ENCODE measurements at places on chromosomes 5 and 9. TPM values are rescaled to one million over a fixed set of nuclear protein-coding genes. Genes with fewer than 3 reads are reported as not detected.

DNA sequence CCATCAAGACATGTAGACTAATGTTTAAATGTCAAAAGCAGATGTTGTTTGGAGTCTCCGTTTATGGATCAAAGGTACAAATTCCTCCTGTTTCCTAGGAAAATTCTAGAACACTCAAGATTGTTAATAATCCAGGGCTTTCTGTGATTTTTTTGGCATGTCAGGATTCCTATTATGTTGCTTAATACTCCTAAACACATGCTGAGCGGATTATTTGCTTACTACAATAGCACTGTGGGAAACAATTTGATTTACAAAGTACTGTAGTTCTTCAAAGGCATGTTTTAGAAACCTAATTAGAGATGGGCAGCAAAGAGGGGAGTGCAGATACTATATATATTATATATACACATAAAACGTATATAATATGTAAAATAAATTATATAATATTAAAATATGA is 19.0 kb upstream of the SCAMP1 start:
- DNase-seq: no peak

The SMC2 gene
- 3.5 TPM for total RNA-seq

The RABL6 gene
- total RNA-seq: 86.2 TPM

The DDX4 gene
- not detected for total RNA-seq

DNA sequence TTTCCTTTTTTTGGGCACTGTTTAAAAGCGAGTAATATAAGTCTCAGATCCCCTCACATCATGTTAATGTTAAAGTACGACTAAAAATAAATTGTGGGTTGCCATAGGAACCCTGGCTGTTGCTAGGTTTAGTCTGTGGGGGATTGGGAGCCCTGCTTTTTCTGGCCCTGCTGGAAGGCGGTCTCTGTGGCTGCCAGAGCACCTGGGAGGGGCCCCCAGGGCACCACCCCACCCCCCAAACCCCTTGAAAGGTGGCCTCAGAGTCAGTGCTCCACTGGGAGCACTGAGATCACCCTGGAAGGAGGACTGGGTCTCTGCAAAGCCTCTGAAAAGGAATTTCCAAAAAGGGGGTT is 66.2 kb upstream of the NEURL1B start:
- no peak for DNase-seq

GRCh38 chr5:157596487-157596886 is 20.9 kb upstream of the ADAM19 start:
- no peak for DNase-seq

The NEUROG1 gene
- total RNA-seq: not detected

- DNase-seq: no peak
Observed at GRCh38 chr9:107118863-107119624, 164.0 kb upstream of the RAD23B start.

- DNase-seq: no peak
Observed at GRCh38 chr5:158058208-158059120, 199.5 kb upstream of the CLINT1 start.

The LCN1 gene
- not detected for total RNA-seq

- no peak for DNase-seq
Observed at GRCh38 chr5:107518616-107519015, 152.1 kb downstream of the EFNA5 start.

GRCh38 chr5:178984145-178985072 is 10.7 kb downstream of the GRM6 start:
- no peak for DNase-seq

DNA sequence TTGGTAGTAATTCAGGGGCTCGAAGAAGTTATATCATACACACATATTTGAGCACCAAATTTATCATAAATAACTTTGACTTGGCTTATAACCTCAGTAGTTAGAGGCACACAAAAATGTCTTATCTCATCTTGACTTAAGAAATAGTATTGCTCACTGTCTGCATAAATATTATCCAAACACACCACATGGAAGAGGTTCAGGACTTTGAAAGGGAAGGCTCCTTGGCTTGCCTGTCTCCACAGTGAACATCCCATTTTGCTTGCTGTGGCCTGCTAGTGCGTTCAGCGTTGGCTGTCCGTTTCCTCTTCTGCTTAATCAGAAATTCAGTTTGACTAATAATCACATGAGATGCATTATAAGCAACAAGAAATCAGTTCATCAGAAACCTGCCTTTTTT is 13.9 kb downstream of the GRXCR2 start:
- DNase-seq: no peak

- DNase-seq: no peak
Observed at GRCh38 chr5:95907740-95908706, 53.6 kb downstream of the ELL2 start.

GRCh38 chr5:84354101-84354500 is 30.6 kb downstream of the EDIL3 start:
- no peak for DNase-seq

DNA sequence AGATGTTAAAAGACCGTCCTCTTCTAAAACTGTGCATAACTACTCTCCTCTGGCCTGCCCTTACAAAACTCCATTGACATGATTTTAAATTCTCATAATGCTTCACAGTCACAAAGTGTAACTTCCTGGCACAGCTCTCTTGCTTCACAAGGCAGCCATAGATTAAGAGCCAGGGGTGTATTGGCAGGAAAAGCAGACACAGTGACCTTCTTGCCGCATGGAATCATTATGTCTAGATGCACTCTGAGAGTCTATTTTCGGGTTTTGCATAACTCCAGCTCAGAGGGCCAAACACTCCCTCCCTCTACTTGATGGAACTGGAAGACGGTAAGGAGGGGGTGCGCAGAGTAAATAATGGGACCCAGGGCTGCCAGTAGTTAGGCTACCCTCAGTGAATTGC is 110.1 kb downstream of the MARCHF3 start:
- DNase-seq: peak; percentile 15

DNA sequence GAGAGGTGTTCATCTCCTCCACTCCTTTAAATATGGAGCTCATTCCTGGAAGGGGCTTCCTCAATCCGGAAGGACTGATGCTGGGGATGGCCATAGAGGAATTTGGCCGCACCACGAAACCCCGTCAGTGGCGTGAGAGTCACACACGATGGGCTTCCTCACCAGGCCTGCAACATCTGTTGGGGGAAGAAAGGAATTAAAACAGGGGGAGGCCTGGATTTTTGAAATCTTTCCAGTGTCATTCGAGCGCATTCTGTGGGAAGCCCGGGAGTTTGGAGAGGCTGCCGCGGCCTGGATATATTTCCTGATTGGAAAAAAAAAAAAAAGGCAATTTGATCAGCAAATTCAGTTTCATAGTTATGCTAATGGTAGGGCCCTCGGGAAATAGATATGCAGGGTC is 76.3 kb upstream of the ORM1 start:
- DNase-seq: no peak

DNA sequence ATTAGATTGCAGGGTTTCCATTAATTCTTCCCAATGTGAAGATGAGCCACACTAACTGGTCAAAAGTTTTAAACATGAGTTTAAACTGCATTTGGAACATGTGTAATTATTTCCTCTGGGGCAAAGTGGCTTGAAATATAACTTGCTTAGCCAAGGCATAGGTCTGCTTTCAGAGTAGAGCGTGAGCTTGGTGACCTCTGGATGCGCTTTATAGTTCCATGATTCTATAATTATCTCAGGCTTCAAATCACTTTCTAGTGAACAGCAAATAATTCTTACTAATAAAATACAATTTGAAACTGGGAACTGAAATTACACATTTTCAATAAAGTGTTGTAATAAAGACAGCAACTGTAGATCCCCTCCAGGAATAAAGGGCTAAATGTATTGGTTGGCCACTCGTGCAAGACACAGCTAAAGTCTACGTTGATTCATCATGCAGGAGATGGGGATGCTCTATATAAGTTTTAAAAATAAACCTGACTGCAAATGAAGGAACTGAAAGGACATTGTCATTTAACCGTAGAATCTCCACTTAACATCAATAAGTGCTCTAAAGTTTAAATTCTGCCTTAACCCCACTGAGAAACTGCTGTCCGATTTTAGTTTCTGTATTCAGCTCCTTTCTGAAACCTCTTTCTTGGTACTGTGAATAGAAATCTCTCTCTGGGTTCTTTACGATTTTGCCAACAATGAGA is 460.0 kb downstream of the PSAT1 start:
- no peak for DNase-seq

DNA sequence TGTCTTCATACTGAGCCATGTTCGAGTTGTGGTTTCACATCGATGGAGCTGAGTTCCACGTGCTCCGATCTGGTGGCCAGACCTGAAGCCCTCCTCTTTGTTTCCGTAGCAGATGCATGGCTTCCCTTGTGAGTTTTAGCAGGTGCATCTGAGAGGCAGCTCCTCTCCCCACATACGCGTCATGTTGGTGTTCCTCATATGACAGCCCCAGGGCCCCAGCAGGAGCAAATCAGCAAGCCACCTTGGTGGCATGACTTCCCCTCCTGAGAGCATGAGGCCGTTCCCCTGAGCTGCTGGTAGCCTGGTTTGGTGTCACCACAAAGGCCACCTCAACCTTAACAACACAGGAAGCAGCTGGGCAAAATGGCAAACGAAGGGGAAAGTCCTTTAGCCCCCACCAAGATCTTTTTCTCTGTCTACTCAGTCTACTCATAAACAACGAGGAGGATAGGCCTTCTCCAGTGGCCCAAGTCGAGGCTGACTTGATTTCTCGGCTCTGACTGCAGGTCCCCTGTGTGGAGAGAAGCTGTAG is 5.9 kb downstream of the CYFIP2 start:
- no peak for DNase-seq

- no peak for DNase-seq
Observed at GRCh38 chr9:134982311-134982710, 64.6 kb upstream of the FCN1 start.

The PTGR1 gene
- 34.4 TPM for total RNA-seq

GRCh38 chr5:151577566-151577965 is 13.6 kb downstream of the FAT2 start:
- no peak for DNase-seq

GRCh38 chr9:130143958-130144366 is 28.2 kb upstream of the NCS1 start:
- DNase-seq: no peak

DNA sequence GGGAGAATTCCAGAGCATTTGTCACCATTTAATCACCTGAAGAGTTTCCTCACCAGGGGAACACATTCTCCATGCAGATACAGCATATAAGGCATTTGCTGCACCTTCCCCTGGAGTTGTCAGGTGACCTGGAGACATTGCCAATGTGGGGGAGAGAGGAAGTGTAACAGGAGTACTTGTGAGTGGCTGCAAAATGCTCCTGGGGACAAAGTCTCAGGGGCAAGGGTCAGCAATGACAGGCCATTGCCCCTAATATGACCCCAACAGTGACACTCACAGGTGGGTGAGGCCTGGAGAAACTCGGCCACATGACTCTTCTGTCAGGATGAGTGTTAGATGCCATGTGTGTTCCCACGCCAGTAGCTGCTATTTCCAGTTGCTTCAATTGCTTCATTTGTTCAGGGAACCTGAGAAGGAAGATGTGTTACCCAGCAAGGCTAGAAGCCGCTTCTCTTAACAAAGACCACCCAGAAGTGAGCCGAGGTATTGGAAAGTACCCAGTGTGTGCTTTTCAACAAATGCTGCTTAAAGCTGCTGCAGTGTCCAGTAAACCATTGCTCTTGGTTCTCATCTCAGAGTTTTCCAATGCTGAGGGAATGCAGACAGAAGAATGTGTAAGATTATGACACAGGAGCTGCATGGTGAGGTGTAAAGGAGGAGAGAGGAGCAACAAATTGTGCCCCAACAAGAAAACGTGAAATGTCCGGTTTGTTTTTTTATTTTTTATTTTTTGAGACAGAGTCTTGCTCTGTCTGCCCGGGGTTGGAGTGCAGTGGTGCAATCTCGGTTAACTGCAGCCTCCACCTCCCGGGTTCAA is 128.2 kb upstream of the SLC44A1 start:
- no peak for DNase-seq

GRCh38 chr9:15967068-15967467 is 414.2 kb downstream of the CCDC171 start:
- no peak for DNase-seq

GRCh38 chr5:33524476-33524875 is 83.7 kb downstream of the TARS1 start:
- no peak for DNase-seq
